ENCODE measurements at places on chromosomes 3 and 15. TPM values are rescaled to one million over a fixed set of nuclear protein-coding genes. Genes with fewer than 3 reads are reported as not detected.

GPR62 gene
- total RNA-seq = not detected

CFAP100 gene
- total RNA-seq = 8.2 TPM

UNC13C gene
- total RNA-seq = 0.03 TPM

C3orf49 gene
- total RNA-seq = not detected

EIF4E3 gene
- 23.2 TPM for total RNA-seq

SLC25A20 gene
- total RNA-seq = 15.5 TPM

B3GALNT1 gene
- 21.6 TPM for total RNA-seq

ST3GAL6 gene
- 10.9 TPM for total RNA-seq

ERICH6 gene
- total RNA-seq = not detected

PXYLP1 gene
- total RNA-seq = 11.6 TPM

ZCWPW2 gene
- total RNA-seq = 0.84 TPM

SLC24A5 gene
- 6.5 TPM for total RNA-seq

Data from left lung (tissue), 14 donors.